Natural killer cell treated with Interleukin-12 subunit alpha and Interleukin-12 subunit beta and Interleukin-15 and Interleukin-18, amount 100 ng/mL, for 72 hours (primary cell): ENCODE measurements at places on chromosomes 4 and X. TPM values are rescaled to one million over a fixed set of nuclear protein-coding genes. Genes with fewer than 3 reads are reported as not detected.

GRCh38 chr4:183563874-183564273 is 59.0 kb downstream of the ING2 start:
- DNase-seq, result no peak

The ZNF630 gene
- total RNA-seq, result 2.3 TPM

GRCh38 chr4:31290836-31291235 is 570.7 kb downstream of the PCDH7 start:
- DNase-seq, result no peak

The FATE1 gene
- total RNA-seq, result not detected

DNA sequence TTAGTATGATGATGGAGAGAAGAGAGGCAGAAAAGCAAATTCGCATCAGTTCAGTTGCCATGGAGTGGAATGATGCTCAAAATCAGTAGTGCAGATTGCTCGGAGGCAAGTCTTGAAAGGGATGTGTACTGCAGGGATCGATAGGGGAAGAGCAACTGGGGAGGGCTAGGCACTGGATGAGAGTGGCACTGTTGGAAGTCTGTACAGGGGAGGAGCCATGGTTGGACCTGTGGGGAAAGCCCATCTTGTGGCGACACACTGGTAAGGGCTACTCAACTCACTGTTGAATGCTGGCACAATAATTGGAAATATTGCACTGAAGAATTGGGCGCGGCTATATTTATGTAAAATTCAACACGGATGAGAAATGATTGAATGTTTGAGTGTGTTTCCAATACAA is 1.2 kb downstream of the RAB9B start:
- no peak for DNase-seq

GRCh38 chrX:30141966-30142365 is 73.4 kb upstream of the MAGEB2 start:
- no peak for DNase-seq

DNA sequence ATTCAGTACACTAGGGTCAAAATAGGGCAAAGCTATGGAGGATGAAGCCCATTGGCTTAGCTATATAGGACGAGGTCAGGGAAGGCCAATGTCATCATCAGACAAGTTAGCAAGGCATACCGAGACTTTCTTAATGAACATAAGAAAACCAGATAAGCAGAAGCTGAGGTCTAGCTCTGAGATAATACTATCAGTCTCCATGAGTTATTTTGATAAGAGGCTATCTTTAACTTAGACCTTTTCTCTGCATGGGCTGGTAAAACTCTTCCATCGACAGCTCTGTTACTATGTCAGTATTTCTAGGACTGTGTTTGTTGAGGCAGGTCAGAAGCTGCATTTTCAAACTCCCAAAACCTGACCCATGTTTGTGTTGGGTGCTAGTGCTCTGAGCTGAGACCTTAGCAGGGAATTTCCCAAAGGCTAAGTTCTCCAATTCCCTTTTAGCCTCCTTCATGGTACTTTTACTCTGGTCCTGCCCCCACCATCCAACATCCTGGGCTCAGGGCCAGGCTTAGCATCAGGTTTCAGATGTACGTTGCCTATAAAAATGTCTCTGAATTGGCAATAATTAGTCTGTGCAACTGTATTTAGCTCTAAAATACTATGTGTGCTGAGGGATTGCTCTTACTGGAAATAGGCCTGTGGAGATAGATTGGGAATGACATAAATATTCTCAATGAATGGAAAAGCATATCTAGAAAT is 29.3 kb upstream of the LRAT start:
- DNase-seq, result no peak

The EXOC1L gene
- not detected for total RNA-seq

The APBB2 gene
- 31.9 TPM for total RNA-seq

DNA sequence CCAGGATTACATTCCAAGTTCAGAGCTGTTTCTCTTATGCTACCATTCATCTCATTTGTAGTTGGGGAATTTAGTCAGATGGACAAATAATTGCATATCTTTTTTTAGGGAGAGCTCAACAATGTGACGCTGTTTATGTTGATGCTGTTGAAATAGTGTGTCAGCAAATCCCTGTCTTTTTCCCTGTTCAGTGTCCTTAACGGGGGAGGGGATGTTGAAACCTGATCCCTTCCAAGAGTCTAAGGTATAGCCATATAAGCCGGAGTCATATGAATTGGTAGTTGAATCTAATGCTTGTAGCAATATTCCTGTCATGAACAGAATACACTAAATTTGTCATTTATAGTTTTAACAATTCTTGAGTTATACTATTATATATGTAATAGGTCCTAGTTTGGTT is 293.5 kb upstream of the FAT1 start:
- no peak for DNase-seq

The NXF2B gene
- total RNA-seq, result not detected

The MBTPS2 gene
- 16.5 TPM for total RNA-seq

DNA sequence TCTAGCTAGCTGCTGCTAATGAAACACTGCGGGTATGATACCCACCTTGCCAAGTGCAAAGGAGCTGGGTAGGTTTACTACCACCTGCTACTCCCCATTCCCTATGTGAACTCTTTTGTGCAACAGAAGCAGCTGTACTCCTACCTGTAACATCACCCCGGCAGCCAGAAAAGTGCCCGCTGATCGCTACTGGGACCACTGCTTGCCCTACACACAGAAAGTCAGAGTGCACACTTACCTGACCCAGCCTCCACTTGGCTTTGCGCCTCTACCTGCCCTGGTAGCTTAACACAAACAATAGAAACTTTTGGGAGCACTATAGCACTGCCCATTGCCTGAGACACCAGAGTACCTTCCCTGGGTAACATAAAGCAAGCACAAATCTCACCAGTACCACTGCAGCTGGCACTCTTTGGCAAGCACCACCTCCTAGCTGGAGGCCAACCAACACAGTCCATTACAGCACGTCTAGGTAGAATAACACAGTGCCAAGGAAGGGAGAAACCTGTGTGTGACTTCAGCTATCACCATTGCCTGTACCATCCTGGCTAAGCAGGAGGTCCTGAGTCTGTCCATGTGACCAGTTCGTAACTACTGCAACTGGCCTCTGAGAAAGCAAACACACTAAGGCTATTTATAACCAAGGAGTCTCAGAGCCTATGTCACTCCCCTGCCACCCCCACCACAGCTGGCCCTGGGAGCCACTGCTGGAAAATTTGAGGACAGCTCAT is 80.1 kb downstream of the CENPC start:
- no peak for DNase-seq

The NSUN7 gene
- total RNA-seq, result 0.12 TPM

The IL3RA gene
- total RNA-seq, result 29.2 TPM

The ARMCX2 gene
- total RNA-seq, result 4.3 TPM

- DNase-seq, result no peak
Measured at GRCh38 chr4:73761856-73762255, 21.5 kb downstream of the CXCL8 start.

DNA sequence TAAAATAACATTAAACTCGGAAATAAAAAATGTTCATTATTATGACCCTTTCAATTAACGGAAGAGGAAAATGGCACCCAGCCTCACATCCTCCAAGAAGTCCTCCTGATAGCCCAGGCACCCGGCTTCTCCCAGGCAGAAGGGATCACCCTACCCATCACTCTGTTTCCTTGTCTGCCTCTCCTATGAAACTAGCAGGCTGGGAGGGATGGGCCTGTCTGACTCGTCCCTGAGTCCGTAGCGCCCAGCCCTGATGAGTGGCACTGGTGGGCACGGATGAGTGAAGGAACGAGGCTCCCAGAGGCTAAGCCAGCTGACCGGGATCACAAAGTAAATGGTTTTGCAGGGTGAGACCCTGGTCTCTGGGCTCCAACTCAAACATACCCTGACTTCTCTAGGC is 28.6 kb upstream of the KIAA0232 start:
- no peak for DNase-seq

DNA sequence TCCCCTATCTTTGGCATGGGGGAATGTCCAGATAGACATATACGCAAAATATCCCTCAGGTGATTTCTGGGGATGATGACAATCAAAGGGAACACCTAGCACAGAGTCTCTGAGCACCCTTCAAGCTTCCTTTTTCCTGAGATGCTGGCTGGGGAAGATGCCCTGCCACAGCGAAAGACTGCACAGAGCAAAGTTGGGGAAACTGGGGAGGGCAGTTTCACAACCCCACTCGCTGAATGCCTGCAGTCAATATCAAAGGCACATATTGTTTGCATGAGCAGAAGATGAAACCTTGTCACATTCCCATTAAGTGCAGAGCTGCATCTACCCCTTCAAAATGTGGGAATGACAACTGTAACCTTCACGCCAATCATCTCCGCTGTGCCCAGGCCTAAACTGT is 2.6 kb downstream of the GPC4 start:
- DNase-seq, result no peak

GRCh38 chrX:36344301-36344700 is 424.8 kb downstream of the CFAP47 start:
- no peak for DNase-seq

DNA sequence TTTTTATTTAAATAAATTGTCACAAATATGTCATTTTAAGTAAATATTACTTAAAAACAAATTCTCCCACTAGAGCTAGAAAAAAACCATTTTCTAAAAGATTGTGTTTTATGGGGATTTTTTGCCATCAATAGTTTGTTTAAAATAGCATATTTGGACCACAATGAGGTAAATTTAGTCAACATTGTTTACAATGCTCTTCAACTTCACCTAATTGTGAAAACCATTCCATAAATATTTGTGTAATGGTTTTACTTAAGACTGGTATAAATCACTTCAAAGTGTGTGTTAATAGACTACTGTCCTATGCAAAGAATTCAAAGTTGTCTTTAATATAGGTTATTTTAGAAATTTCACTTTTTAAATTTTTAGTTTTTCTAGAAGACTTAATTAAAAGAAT is 1004.2 kb downstream of the PCDH18 start:
- DNase-seq, result no peak

The MAGEB17 gene
- total RNA-seq, result not detected

GRCh38 chrX:54808109-54808604 is 612 bp downstream of the MAGED2 start:
- no peak for DNase-seq

DNA sequence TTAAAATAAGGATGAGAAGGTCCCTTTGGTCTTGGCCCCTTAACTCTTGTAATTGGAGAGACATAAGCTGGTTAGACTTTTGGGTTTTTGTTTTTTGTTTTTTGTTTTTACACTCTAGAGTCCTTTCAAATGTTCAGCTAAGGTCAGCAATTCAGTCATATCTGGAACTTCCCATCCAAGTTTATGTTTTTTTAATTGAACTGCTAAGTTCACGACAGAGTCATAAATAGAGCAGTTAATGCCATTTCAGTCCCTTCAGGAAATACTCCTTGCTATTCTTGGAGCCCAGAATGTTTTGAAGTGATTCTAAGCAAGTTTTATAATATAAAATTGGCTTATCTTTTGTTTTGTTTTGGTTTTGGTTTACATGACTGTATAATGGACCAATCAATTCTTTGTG is 329.4 kb upstream of the PABPC4L start:
- no peak for DNase-seq

The SLC49A3 gene
- total RNA-seq, result 15.9 TPM

The MAGEA2B gene
- not detected for total RNA-seq

GRCh38 chrX:13499736-13500135 is 69.7 kb upstream of the EGFL6 start:
- DNase-seq, result no peak
